ENCODE measurements at places on chromosomes 16 and 17.

DNA sequence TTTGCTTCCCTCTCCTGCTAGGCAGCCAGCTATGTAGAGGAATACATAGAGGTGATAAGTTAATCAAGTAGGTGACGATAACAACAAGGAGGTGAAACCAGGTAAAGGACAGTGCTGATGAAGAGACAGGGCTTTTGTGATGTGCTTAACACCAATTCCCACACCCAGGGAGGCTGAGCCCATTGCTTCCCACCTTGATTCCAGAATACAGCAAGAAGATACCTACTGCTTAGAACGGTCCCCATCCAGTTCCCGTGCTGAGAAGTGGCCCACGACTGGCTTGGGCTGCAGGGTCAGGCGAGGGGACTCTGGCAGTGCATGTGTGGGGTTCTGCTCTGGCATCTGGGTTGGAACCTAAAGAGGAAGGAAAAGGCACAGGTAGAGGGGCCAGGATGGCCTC, 16.1 kb upstream of the GFAP start:
- DNase-seq: no peak

DNA sequence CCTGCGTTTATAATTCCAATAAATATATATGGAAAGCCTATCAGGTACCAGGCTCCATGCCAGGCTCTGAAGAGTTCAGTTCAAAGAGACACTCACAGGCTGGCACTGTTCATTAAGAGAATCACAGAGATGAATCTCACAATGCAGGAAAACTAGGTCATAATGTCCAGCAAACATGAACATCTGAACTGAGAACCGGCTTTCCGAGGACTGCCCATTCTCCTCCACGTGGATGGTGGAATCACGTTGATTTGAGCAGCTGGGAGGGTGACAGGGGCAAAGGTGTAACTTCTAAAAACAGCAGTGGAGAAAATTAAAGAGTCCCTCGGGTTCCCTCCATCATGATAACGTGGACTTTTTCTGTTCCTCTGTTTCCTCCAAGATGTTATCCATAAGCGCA, 10.2 kb downstream of the GP2 start:
- DNase-seq: no peak

GRCh38 chr17:36086791-36087190, 3.2 kb downstream of the CCL3 start:
- DNase-seq: no peak

- no peak for DNase-seq
Observed at GRCh38 chr17:15262291-15263205, 2.6 kb downstream of the PMP22 start.

- no peak for DNase-seq
Observed at GRCh38 chr17:31609331-31609730, 217.9 kb downstream of the RAB11FIP4 start.

DNA sequence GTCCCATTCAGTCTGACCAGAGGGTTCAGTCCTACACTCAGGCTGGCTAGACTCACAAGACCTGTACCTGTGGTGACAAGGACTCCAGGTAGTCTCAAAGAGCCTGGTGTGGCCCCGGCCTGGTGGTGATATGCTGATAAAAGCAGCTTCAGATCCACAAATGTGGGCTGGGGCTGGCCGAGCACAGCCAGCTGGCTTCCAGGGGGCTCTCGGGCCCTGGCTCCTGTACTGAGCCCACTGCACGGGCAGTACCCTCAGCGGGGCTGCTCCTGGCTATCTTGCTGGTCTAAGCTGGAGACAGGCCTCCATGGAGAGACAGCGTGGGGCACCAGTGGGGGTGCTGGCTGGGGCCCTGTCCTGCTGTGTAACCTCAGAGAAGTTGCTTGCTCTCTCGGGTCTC, 4.3 kb downstream of the SMIM5 start:
- DNase-seq: no peak

GRCh38 chr16:53358884-53359283, 75.4 kb upstream of the RBL2 start:
- DNase-seq: no peak
